HEK293T (cell line): ENCODE measurements at places on chromosomes 3 and 15.

GRCh38 chr15:68821190-68821840 lies 620 bp upstream of the ANP32A start:
- no peak for DNase-seq

DNA sequence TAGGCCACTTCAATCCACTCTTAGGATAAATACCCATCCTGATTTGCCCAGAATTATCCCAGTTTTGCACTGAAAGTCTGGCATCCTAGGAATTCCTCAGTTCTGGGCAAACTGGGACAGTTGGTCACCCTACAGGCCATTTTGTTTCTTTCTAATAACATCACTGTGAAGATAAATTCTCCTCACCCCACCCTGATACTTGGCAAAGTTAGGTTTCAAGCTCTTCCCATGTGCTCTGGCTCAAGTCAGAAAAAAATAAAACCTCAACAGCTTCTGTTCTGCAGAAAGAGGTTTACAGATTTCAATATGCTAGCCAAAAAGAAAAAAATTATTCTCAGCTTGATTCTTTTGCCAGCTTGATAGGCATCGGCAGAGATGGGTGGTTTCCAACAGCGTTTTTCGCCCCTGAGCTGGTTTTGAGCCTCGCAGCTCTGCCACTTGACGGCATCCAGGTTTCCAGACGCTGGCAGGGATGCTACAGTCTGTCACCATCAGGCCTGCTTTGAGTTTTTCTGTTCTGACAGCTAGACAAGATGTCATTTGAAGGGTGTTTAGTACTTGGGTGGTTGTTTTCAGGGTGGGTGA lies 171.4 kb downstream of the SSR3 start:
- DNase-seq = no peak

DNA sequence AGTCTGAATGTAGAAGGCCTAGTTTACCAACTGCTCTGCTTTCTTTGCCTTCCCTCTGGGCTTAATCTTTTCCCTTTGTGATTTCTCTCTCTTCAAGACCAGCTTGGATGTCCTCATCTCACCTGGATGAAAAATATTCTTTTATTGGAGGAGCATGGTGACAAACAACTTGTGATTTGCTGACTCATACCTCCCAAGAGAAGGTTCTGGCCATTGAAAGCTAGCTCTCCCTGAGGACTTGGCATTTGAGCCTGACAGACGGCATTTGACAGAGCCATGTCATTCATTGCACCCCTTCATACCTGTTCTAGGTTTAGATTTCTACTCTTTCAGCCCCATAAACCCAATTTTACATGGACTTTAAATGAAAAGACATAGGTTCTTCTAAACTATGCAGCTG lies 33.3 kb downstream of the ATG7 start:
- DNase-seq = no peak

GRCh38 chr3:186217820-186218164 lies 108.9 kb upstream of the ETV5 start:
- DNase-seq = no peak

- DNase-seq = no peak
Observed at GRCh38 chr3:23709987-23710386, 95.8 kb upstream of the UBE2E1 start.

GRCh38 chr3:136247855-136248590 lies 2.1 kb upstream of the PCCB start:
- DNase-seq = no peak
